ENCODE measurements at places on chromosomes 3 and 15.

- DNase-seq: no peak
Measured at GRCh38 chr3:184426691-184427141, 46.9 kb downstream of the CHRD start.

DNA sequence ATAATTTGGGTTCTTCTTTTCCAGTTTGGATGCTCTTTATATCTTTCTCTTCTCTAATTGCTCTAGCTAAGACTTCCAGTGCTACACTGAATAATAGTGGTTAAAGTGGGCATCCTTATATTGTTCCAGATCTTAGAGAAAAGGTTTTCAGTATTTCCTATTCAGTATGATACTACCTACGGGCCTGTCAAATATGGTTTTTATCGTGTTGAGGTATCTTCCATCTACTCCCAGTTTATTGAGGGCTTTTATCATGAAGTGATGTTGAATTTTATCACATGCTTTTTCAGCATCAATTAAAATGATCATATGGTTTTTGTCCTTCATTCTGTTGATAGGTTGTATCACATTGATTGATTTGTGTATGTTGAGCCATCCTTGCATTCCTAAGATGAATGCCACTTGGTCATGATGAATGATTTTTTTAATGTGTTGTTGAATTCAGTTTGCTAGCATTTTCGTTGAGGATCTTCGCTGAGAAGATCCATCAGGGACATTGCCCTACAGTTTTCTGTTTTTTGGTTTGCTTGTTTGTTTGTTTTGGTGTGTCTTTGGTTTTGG is 3.0 kb upstream of the LRRC34 start:
- no peak for DNase-seq

DNA sequence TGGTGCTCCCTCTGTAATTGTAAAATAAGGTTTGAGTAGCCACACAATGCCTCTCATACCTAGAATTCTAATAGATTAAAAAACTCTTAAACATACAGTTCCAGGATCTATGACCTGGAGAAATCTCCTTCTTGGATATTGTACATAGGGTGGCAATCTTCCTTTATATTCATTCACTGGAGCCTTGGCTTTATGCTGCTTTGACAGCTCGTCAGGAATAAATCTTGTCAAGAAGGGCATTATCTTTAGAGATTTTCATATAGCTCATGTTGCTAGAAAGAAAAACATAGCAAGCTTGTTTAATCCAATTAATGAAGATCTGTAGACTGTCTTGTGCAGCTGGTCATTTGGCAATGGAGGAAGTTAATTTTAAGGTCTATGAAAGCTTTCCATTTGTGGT is 131.1 kb downstream of the PYDC2 start:
- no peak for DNase-seq

DNA sequence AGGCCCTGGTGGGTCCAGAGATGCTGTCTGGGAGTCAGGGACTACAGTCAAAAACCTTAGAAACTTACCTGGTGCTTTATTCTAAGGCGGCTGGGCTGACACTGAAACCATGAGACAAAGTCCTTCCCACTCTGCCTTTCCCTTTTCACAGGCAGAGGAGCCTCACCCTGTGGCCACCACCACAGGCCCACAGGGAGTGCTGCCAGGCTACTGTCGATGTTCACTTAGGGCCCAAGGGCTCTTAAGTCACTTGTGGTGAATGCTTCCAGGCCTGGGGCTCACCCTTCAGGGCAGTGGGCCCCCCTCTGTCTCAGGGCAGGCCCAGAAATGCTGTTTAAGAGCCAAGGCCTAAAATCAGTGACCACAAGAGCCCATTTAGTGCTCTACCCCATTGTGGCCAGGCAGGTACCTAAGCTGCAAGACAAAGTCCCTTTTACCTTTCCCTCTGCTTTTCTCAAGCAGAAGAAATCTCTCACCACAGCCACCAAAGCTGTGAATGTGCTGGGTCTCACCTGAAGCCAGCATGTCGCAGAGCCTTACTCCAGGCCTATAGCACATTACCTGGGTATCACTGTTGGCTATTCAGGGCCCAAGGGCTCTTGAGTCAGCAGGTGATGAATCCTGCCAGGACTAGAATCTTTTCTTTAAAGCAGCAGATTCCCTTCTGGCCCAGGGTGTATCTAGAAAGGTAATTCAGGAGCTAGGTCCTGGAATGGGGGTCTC is 39.5 kb upstream of the GOLGA6B start:
- DNase-seq: no peak

- no peak for DNase-seq
Measured at GRCh38 chr3:23185861-23186260, 17.3 kb upstream of the UBE2E2 start.

DNA sequence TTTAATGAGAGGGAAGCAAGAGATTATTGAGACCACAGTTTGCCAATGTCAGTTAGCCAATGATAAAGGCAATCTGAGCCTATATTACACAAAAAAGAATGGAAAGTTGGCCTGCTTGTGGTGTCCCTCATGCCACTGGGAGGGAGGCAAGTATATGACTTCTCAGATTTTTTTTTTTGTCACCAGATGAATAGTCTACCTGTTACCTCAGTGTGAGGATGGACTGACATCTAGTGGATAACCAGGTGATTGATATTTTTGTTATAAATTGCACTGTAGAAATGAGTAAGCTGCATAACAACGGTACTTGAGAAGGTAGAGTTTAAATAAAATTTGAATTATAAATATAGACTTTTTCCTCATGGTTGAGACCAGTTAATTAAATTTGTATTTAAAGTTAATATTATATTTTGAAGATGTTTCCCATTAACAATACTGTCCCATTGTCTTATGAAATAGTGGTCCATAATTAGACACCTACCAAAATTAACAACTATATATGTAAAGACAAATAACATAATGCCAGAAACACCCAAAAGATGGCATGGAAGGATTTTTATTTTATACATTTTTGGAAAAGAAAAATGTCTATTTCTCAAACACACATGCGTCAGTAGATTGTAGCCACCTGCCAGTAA is 237.8 kb upstream of the GADL1 start:
- DNase-seq: no peak

DNA sequence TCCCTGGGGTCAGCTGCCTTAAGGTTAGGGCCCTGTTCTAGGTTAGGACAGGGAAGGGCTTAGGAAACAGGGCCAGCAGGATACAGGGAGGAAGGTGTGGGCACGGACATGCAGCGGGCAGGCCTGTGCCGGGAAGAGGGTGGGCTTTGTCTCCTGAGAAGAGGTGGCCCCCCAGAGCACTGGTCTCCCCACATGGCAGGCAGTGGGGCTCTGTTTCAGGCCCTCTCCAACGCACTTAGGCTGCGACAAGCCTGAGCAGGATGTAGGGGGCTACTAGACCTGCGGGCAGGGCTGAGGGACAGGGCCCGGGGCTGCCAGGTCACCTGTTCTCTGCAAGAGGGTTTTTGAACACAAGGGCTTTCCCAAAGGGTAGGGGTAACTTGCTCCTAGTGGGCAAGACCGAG is 33.5 kb downstream of the KLF13 start:
- no peak for DNase-seq

DNA sequence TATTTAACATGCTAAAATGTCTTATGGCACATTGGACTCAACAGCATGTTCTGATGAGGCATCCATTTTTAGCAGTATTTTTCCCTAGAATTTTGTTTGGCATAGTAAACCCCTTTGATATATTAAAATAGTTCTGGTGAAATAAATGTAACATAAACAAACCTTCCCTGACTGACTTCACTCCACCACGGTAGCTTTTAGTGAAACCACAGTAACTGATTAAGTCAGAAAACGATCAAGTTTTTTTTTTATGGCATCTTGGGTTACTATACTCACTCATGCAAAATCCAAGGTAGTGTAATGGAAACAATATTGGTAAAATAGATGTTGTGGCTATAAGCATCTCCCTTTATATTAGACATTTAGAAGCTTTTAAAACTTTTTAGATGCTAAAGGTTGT is 2.8 kb downstream of the SERP1 start:
- DNase-seq: no peak

DNA sequence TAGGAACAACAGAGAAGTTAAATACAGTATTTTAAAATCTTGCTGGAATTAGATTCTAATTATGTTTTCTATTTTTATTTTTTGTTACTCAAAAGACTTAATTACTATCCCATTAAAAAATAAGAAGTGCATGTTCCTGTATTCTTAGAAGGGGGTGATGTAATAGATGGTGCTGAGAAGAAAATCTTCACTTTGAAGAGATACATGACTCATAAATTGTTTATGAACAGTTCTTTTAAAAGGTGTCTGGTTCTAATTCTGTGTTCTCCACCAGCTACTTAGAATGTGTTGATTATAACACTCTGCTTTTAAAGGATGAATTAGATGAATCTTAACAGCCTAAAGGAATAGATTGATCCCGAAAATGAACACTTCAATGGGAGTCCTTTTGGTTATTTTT is 8.2 kb downstream of the RCN2 start:
- no peak for DNase-seq

GRCh38 chr3:45183872-45184262 is 37.7 kb upstream of the CDCP1 start:
- DNase-seq: no peak

- no peak for DNase-seq
Measured at GRCh38 chr3:44721231-44722102, 8.0 kb upstream of the ZNF501 start.

GRCh38 chr3:99646107-99646435 is 7.7 kb downstream of the COL8A1 start:
- no peak for DNase-seq

DNA sequence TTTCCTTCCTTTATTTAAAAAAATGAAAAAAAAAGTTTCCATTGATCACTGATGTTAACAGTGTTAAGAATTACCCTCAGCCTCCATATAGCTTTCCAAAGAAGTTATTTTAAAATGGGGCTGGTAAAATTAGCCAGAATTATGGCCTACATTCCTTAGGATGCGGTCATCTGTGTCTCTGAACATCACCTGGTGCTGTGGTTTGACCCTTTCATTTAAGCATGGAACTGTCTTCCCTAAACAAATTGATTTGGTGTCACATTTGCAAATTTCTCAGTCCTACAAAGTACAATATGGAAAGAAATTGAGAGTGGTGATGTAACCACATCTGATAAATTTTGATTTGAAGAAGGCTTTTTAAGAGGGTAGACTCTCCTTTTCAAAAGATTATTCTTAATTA is 40.3 kb upstream of the ZPLD1 start:
- no peak for DNase-seq

- DNase-seq: peak; percentile 28
Measured at GRCh38 chr3:32963871-32964270, 12.4 kb downstream of the CCR4 start.

GRCh38 chr15:70327856-70328678 is 230.3 kb upstream of the TLE3 start:
- no peak for DNase-seq

GRCh38 chr15:72154316-72154715 is 36.1 kb downstream of the SENP8 start:
- no peak for DNase-seq

DNA sequence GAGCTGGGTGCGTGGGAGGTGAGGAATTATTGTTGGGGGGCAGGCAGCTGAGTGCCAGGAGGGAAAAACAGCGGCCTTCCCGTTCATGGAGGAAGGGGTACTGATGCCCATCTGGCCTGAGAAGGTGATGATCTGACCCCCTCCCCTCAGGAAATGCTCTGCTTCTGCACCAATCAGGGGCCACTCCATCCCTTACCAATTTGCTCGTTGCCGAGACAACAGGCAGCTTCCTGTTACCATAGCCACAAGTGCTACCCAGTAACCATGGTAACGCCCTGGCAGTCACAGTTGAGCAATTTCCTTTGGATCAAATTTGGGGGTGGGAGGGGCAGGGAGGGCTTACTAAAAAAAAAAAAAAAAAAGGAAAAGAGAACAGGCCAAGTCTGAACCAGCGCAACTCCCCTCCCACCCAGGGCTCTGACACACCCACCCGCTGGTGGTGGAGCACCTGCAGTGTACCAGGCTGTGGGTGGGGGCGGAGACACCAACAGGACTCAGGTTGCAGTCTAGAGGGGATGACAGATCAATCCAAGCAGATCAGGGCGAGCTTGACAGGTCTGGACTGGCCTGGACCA is 13.7 kb downstream of the CELF6 start:
- peak; percentile 17 for DNase-seq

- no peak for DNase-seq
Measured at GRCh38 chr15:67835297-67836133, 4.3 kb downstream of the RNU6-1 start.

DNA sequence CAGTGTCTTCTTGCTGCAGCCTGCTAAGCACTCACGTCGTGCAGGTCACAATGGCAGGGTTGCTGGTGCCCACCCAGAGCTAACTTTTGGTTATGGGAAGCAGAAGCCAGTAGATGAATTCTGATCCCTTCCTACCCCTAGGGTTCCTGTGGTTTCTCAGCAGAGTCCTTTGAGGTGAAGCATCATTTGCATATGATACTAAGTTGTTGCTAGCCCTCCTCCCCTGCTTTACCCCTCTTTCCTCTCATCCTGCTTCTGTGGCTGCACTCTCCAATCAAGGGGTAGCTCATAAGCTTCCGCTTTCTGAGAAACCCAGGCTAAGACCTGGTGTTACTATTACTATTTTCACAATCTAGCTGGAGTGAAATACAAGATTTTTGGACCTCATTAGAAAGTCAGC is 22.1 kb upstream of the HEG1 start:
- DNase-seq: no peak

- no peak for DNase-seq
Measured at GRCh38 chr3:46593979-46594378, 18.3 kb upstream of the FAM240A start.

DNA sequence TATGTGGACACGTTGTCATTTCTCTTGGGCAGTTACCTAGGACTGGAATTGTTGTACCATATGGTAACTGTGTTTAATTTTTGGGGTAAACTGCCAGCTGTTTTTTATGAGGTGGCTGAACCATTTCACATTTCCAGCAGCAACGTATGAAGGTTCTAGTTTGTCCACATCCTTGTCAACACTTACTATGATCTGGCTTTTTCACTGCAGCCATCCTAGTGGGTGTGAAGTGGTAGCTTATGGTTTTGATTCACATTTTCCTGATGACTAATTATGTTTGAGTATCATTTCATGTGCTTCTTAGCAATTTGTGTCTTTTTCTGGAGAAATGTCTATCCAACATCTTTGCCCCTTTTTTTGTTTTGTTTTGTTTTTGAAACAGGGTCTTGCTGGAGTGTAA is 96.2 kb downstream of the VGLL4 start:
- DNase-seq: no peak

- no peak for DNase-seq
Measured at GRCh38 chr3:120497336-120497735, 46.5 kb upstream of the FSTL1 start.

DNA sequence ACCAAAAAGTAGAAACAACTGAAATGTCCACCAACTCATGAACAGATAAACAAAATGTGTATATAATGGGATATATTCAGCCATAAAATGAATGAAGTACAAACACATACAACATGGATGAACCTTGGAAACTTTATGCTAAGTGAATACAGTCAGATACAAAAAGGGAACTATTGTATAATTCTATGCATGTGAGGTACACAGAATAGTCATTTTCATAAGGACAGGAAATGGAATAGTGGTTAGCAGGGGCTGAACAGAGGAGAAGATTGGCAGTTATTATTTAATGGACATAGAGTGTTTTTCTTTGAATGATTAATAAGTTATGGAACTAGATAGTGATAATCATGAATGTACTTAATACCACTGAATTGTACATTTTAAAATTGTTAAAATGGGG is 20.0 kb upstream of the TRANK1 start:
- no peak for DNase-seq

- DNase-seq: no peak
Measured at GRCh38 chr3:110910346-110910955, 161.2 kb upstream of the NECTIN3 start.

GRCh38 chr3:165529451-165529850 is 307.8 kb downstream of the BCHE start:
- no peak for DNase-seq

- no peak for DNase-seq
Measured at GRCh38 chr3:109355625-109356441, 18.5 kb upstream of the DPPA4 start.

- DNase-seq: no peak
Measured at GRCh38 chr15:50241684-50242450, 23.7 kb downstream of the HDC start.

All from stimulated activated naive CD4-positive, alpha-beta T cell treated with Interleukin-2 at 50 U/mL for 16 hours (primary cell).